ENCODE measurements at places on chromosomes 7 and 10.

GRCh38 chr7:43729924-43730248 is 563 bp upstream of the COA1 start:
- no peak for DNase-seq

DNA sequence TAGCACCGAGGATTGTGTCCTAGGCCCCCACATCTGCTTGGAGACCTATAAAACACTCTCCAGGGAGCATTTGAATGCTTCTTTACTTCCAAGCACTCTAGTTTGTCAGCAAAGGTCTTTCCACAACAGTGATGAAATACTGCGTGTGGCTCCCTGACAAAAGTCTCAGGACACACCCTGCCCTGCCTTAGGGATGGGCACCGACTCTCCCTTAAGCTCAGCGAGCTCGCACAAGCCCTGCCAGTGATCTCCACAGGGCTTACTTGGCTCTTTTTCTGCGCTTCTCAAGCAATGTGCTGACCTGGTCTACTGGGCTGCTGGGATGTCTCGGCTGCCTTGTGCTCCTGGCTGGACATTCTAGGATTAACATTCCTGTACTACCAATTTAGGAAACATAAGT is 84.3 kb upstream of the MPP7 start:
- DNase-seq = no peak

DNA sequence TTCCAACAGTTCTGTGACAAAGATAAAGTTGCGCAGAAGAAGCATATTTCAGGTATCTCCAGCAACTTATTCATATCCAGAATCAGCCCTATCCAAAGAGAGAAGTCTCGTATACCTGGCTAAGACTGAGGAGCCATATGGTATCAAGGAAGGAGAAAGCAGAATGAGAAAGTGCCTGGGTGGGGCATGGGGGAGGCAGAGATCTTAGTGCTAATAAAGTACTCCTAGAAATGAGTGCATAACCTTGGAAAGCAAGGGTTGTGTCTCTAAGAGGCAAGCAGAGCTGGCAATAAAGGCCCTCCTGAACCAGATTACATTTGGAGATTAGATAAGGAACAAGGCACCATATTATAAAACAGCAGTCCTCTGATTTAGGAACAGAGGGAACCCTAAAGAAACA is 12.7 kb downstream of the TASOR2 start:
- DNase-seq = no peak

DNA sequence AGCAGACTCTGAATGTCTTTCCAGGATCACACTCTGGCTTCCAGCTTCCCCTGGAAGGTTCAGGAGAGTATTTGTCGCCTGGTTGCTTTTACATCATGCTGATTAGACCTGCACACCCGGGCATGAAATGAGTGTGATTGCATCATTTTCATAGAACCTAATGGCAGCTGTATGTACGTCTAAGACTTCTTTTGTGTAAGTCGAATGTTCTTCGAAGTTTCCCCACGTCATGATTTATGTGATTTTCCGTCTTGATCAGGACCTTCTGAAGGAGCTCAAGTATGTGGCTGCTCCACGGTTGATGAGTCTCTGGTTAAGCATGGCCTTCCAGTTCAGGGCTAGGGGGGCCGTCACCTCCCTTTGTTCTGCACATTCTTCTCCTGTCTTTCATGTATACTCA is 4.5 kb downstream of the EIF4H start:
- DNase-seq = no peak

GRCh38 chr10:59713196-59713821 is 3.7 kb upstream of the SLC16A9 start:
- no peak for DNase-seq

- DNase-seq = no peak
Observed at GRCh38 chr10:21372651-21373410, 152.7 kb downstream of the SKIDA1 start.

DNA sequence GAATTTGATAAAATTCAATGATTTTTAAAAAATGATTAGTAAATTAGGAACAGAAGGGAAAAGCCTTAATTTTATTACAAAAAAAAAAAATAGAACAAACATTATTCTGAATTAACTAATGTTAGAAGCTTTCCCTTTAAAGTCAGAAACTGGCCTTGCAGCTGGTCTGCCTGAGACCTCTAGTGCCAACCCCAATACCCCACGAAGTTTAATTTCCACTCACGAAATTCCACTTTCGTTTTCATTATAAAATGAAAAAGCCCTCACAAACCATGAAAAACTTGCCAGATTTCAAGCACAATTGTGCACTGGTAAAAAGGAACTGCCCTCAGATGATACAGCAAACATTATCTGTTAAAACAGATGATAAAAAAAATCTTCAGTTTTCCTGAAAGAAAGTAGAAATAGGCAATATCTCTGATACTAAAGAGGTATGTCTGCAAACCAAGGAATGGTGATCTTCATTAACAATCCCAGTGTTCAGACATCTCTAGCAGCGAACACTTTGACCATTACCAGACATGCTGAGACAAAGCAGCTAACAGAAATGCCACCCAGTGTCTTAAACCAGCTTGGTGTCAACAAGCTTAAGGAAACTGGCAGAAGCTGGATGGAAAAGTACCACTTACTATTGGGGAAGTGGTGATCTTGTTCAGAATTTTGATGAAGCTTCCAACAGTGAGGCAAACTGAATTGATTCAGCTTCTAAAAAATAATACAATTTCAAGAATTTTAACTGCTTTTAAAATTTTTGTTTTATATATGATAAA is 80.2 kb downstream of the PALS2 start:
- DNase-seq = no peak

GRCh38 chr7:157506268-157506667 is 169.5 kb downstream of the DNAJB6 start:
- DNase-seq = no peak

GRCh38 chr7:127632276-127632910 is 14.5 kb upstream of the PAX4 start:
- no peak for DNase-seq

DNA sequence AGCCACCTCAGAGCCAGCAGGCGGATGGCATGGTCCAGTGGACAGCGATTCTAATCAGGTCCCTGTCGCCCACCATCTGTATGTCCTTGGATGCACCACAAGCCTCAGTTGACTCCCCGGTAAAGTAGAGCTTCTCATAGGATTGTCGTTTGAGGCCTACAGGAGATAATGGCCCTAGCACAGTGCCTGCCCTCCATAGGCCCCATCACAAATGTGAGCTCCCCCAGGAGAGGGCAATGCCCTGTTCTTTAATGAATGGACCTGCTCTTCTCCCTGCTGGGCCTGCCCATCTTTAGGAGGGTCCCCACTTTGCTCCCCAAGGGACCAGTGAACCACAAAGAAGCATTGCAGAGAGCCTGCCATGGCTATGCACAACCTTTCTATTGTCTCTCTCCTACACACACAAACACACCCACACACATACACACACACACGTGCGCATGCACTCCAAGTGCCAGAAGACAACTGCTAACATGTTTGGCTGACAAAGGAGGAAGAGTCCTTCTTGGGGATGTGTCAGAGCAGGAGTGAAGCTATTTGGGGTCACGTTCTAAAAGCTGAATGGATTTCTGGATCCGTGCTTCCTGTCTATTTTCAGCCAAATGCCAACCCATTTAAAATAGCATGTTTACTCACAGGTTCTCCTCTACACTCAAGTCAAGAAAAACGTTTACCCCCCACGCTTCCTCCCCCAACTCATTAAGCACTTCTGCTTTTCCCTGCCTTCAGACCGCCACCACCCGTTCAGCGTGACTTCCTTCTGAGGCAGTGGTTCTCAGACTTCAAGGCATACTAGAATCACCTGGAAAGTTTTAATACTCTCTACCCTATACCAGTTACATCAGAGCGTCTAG is 196.1 kb downstream of the GRID1 start:
- no peak for DNase-seq

Measured in stimulated activated CD8-positive, alpha-beta memory T cell treated with anti-CD3 and anti-CD28 coated beads, Interleukin-7, amount 100 ng/mL, for 48 hours (primary cell).